ENCODE measurements at places on chromosomes 13 and 19.

DNA sequence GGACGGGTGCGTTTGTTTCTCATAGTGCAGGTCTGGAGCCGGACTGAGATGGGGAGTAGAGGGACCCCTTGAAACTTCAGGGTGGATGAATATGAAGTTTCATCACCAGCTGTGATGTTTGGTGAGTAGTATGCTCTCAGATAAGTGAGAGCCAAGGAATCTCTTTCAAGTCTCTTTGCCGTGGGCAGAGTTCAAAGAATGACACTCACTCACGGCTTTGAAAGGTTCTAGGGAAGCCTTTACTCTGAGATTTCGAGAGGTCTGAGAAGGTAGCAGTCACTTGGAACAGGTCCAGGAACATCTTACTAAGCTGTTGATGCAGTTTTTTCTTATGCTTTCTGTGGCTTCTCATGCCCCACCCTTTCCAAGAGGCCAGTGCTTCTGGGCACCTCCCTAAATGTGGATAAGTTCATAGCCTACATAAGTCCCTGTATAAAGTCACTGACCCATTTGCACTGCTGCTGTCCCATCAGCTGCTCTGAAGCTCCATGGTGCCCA is at the start of gene IGFL2:
Gene IGFL2 (plus strand): TSS at position 448 of the 498 bp plus-strand sequence. CDS start 41 bp downstream, at position 489.
- DNase-seq: peak; percentile 26

DNA sequence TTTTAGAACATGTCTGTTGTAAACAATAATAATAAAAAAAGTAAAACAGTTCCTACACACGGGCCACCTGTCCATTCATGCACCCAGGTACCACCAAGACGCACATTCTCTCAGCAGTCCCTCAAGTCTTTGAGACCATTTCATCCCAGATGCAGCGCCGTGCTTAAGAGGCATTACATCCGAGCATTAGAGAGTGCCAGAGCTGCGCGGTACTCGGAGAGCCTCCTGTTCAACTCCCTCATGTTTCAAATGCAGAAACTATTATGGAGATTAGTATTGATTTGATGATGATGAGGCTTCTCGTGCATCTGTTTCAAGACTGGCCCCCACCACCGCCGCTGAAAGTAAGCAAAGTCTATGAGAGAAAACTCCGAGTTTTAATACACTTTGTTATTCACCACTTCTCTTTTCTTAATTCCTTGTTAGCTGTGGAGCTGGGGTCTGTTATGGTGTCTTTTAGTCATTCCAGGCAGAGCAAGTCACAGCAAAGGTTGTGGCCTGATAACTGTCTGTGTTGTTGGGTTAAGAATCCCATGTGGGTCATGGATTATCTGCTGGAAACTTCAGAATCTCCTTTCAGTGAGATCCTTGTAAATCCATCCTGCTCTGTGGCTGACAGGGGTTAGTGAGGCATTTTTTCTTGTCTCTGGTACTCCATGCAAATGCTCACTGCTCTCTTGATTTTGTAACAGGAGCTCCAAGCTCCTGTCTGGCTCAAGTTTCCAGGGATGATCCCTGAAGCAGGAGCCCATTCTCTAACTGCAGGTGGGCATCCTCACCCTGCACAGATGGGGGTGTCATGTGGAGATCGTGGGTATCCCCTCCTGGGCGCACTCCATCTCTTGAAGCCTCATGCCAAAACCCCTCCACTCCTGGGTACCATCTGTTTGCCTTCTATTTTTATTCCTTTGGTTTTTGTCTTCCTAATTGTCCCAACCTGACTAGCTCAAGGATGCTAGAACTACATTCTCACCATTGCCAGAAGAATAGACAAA is 74.9 kb upstream of the MTIF3 start:
- no peak for DNase-seq

GRCh38 chr19:50902640-50903039 is 8.6 kb downstream of the KLK4 start:
- DNase-seq: no peak

- no peak for DNase-seq
Observed at GRCh38 chr13:67014399-67014798, 215.7 kb downstream of the PCDH9 start.

- no peak for DNase-seq
Observed at GRCh38 chr19:7858109-7858770, 15.9 kb downstream of the PRR36 start.

DNA sequence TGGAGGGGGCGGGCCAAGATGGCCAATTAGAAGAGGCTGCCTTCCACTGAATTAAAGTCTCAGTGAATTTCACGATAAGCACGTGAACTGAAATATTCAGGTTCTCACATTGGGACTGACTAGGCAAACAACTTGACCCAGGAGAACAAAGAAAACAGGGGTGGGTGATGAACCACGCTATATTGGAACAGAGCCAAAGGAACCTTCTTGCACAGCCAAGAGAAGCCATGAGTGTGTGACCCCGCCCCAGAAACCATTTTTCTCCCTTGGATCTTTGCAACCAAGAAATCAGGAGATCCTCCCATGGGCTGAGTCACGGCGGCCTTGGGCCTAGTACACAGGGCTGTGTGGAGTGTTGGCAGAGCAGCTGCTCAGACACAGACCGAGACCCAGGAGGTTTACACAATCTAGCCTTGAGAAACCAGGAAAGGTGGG is 36.8 kb downstream of the ERICH4 start:
- no peak for DNase-seq

DNA sequence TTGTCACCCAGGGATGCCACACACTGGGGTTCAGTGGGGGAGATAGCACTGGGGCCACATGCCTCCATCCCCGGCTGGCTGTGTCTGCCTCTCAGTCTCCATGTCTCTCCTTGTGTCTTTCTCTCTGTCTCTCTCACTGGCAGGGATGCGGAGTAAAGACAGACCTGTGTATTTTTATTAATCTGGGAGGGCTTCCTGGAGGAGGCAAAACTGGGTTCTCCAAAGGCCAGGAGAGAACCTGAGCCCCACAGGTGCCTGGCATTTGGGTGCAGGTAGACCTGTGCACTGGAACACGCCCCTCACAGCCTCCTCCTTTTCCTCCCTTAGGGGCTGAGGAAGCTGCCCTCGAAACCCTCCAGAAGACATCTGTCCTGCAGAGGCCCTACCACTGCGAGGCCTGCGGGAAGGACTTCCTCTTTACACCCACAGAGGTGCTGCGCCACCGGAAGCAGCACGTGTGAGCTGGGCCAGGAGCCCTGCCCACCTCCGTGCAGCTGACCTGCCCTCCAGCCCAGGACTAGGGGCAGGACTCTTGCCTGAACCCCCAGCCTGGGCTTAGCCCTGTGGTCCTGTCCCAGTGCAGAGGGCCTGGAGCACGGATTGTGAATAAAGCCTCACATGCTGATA is 32.7 kb downstream of the DHX34 start:
- no peak for DNase-seq
